ENCODE measurements at places on chromosomes 11 and 22.

DNA sequence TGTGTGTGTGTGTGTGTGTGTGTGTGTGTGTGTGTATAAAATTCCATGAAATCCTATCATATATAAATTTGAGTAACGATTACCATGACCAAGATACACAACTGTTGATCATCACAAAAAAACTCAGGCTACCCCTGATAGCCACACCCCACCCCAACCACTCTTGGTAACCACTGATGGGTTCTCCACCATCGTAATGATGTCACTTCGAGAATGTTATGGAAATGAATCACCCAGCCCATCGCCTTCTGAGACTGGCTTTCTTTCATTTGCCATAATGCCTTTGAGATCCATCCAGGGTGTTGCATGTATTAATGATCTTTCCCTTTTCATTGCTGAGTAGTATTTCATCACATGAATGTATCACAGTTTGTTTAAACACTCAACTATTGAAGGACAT is 496.0 kb downstream of the MIAT start:
- no peak for DNase-seq

GRCh38 chr22:41092847-41093411 is 537 bp downstream of the EP300 start:
- no peak for DNase-seq

GRCh38 chr22:19770349-19771220 is 10.0 kb downstream of the TBX1 start:
- no peak for DNase-seq

DNA sequence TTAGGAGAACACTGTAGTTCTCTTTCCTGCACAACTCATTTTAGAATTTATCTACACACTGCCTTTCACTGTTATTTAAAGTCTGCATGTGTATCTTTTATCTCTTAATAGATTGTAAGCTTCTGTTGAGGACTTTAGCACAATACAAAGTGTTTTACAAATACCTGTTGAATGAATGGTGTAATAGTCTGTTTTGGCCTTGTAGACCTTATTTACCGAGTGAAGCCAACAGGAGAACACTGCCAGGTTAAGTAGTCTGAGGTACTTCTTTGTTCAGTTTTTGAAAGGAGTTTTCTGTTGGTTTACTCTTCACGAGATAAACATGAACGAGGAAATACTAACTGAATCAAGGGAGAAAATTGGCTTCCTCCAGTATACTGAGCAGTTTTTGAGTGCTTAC is 31.0 kb downstream of the SIK2 start:
- DNase-seq: no peak

DNA sequence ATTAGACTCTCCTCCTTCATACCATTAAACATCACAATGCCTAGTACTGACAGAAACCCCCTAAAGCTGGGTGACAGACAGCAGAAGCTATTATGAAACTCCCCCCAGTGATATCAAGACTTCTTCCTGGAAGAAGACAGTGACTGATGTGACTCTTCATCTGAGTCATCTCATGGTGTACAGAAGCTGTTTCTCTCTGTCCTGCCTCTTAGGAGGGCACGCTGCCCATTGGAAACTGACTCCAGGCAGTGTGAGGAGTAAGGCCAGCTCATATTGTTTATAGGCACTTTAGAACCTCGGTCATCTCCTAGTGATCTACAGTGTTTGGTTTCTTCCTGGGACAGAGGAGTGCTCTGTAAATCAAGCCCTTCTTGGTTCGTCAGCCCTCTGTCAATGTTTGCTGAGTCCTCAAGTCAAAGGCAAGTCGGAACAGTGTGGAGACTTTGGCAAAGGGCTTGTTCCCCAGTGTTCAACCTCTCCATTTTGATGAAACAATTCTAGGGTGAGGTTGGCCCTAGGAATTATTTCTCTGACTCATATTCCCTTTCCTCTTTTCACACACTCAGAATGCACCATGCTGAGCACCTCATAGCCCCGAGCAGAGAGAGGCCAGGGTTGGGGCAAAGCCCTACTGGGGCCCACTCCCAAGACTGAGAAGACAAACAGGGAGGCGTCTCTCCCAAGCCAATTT is 172.5 kb upstream of the TMEM45B start:
- DNase-seq: no peak

DNA sequence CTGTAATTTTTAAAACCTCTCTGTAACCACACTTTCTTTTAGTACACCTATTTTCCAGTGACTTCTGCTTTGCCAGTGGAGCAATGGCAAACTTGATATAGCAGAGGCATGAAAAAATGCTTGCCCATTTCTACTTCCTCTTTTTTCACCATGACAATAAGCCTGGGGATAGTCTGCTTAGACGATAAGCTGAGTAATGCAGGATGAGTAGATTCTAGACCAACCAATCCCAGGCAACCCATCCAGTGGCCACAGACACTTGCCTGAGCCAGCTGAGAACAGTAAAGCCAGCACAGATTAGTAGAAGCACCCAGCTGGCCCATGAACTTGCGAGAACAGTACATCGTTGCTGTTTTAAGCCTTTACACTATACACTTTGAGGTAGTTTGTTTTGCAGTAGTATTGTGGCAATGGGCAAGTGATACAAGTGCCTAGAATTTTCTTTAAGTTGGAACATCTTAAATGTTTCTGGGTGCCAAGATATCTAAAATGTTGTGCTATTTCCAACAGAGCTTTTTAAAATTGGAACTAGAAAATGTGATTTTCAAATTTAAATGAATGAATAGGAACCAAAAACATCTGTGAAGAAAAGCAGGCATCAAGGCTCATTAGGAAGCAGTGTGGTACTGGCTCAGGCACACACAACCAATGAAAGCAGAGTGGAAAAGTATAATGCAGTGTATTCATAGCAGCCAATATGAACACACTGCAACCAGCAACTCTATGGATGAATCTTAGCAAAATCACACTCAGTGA is 37.7 kb downstream of the DDI1 start:
- no peak for DNase-seq

- DNase-seq: no peak
These were observed 1119.7 kb downstream of the BRD1 start for GRCh38 chr22:48707763-48708557.

DNA sequence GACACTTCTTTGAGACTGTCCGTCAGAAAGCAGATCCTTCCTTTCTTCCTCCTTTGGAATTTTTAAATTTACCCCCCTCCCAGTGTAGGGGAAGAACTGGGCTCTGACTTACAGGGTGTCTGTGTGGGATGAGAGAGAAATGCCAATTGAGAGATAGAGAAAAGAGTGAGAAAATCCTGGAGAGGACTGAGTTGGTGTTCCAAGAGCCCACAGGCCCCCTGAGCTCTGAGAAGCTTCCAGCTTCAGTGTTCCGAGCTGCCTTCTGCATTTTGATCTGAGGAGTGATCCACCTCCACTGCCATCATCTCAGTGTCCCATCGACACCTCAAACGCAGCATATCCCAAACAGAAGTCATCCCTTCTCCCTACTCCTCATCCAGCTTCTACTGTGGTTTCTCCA is 70.7 kb upstream of the GRK3 start:
- no peak for DNase-seq

DNA sequence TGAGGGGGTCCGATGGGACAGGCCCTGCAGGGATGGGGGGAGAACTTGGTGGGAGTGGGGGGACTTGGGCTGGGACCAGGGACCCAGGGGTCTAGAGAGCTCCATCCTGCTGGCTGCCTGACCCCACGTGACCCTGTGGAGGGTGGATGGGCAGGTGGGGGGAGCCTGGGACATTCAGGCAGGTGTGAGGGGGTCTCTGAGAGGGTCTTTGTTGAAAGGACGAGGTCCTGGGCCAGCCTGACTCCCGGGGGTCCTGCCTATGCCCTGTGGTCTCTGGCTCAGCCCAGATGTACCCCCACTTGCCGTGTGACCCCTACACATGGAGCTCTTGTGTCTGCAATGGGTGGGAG is 7.5 kb downstream of the LRRC56 start:
- DNase-seq: no peak

- no peak for DNase-seq
These were observed 55.6 kb downstream of the MPPED1 start for GRCh38 chr22:43467216-43467940.

DNA sequence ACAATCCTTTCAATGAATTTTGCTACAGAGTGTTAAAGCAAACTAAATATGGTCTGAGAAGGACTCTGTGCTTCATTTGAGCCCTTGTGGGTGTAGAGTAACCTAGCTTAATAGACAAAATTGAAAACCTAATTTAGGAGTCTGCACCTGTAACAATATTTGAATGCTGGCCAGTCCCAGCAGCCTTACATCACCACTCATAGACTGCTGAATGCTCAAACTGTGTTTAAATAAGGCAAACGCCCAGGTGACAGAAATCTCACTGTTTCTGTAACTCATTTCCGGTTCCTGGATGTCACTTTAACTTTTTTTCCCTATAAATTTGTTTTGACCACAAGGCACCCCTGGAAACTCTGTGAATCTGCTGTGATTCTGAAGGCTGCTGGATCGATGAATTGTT is 45.5 kb upstream of the GLYATL1B start:
- DNase-seq: no peak

DNA sequence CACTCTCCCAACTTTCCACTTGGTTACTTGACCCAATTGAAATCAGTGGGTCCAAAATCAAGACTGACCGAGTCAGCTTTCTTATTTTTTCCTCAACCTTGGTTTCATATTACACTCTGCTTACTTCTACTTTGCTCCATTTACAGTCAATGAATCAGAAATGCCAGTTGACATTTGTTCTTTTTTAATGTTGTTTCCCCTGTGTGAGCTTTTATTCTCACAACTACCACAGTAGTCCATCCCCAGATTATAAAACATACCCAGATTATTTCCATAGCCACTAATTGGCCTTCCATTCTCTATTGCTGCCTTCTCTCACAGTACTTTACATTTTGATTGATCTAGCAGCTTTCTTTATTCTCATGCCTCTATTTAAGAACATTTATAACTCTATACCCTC is 50.0 kb downstream of the DNAJC24 start:
- no peak for DNase-seq

DNA sequence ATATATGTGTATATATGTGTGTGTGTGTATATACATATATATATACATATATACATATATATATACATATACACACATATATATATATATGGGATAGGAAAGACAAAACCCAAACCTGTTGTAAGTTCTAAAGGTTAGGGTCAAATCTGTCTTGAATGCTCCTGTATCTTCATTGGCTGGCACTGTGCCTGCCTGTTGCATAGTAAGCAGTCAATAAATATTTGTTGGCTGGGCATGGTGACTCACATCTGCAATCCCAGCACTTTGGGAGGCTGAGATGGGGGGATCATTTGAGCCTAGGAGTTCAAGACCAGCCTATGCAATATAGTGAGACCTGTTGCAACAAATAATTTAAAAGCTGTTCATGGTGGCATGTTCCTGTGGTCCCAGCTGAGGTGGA is 205.4 kb downstream of the DBX1 start:
- DNase-seq: no peak

DNA sequence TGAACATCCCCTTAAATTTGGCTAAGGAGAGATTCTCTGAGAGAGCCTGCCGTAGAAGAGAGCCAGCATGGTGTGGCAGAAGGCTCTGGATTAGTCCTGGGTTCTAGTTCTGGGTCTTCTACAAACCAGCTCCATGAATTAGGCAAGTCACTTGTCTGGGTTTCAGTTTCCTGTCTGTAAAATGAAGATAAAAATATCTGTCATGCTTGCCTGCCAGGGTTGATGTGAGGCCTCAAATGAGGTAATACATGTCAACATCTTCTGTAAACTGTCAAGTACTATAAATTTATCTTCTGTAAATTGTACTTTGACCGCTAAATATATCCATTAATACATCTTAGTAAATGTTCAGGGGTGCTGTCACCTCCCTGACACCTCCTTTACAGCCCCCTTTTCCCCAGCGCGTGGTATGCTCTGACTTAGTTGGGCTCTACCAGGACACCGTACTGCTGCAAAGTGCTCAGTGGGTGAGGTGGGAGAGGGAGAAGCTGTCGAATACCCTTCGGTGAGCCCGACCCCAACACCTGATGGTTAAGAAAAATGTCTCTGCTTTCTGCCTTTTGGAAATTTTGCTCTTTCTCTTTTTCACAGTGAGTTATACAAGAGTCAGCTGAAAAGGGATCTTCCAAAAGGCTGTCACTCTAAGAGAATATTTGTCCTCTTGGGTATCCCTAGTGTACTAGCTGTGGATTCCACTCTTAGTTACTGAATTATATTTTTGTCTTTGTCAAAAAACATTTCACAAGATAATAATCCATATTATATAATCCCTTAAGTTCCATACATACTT is 15.0 kb downstream of the RBX1 start:
- DNase-seq: no peak

DNA sequence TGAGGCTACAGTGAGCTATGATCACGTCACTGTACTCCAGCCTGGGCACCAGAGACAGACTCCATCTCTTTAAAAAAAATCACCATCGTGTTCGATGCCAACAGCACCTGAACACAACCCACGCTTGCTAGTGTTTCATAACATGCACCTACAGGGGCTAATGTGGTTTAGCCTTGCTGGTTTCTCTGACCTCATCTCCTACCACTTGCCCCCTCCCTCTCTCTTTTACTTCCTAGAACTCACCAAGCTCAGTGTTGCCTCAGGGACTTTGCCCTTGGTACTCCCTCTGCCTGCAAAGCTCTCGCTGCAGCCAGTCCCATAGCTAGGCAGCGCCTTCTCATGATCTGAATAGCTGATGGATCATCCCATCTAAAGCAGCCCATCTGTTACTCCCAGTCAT is 99.8 kb downstream of the FBXO7 start:
- no peak for DNase-seq

DNA sequence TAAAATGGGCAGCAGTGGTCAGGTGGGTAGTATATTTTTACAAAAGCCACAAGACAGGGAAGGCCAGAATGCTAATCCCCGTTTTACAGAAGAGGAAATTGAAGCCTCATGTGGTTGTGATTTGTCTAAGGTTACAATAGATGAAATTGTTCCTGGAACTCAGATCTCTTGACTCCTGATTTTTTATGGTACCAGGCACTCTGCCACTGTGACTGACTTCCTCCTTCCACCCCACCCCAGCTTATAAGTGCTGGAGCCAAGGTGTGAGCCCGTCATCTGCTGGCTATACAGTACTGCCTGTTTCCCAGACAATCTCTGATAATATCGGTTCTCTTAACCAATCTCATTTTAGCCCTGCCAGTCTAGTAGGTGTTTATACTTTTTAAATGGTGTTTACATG is 1.9 kb downstream of the SLC5A1 start:
- no peak for DNase-seq
